ENCODE measurements at places on chromosomes 6 and 20.

GRCh38 chr20:33477386-33478234, 12.3 kb upstream of the CBFA2T2 start:
- DNase-seq = no peak

- DNase-seq = peak; percentile 33
These were observed 10.2 kb downstream of the WFDC3 start for GRCh38 chr20:45781391-45781931.

DNA sequence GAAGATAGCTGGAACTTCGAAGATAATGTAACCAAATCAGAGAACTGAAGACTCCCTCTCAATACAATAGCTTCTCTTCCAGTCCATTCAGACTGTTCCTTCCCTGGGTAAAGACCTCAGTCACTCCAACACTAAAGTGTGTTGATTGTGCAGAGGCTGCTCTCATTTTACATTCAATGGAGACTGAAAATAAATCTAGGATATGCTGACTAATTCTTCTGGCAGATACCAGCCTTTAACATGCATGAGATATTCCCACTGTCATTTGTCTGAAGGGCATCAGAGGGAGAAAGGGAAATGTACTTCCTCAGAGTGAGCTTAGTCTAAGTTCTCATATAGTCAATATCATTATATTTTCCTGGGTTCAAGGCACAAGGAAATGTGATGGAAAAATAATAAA, 166.4 kb upstream of the IRAK1BP1 start:
- DNase-seq = no peak

- DNase-seq = no peak
These were observed 300.5 kb upstream of the SUPT3H start for GRCh38 chr6:45678285-45678607.

- DNase-seq = no peak
These were observed 96.9 kb downstream of the MKKS start for GRCh38 chr20:10336959-10337729.

DNA sequence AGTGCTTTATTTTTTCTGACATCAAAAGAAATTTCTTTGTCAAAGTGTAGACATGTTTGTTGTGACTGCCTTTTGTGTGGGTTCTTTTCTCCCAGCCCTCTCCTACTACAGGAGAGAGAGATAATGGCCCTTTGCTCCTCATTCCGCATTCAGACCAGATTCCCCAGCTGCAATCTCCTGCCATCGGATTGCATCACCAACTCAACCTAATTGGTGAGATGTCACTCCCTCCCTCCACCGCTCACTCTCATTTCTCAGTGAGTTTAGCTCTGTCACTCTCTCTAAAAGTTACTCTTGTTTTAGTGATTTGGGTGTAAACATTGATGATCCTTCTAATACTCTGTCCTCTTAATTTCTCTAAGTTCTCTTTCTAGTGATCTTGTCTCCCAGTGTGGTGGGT, 22.7 kb downstream of the UTRN start:
- DNase-seq = no peak

- DNase-seq = no peak
These were observed 243.9 kb upstream of the RUNX2 start for GRCh38 chr6:45084257-45084656.

- peak; percentile 38 for DNase-seq
These were observed 30.5 kb upstream of the IPCEF1 start for GRCh38 chr6:154386848-154387717.

GRCh38 chr6:90695316-90695715, 108.4 kb upstream of the MAP3K7 start:
- DNase-seq = no peak

DNA sequence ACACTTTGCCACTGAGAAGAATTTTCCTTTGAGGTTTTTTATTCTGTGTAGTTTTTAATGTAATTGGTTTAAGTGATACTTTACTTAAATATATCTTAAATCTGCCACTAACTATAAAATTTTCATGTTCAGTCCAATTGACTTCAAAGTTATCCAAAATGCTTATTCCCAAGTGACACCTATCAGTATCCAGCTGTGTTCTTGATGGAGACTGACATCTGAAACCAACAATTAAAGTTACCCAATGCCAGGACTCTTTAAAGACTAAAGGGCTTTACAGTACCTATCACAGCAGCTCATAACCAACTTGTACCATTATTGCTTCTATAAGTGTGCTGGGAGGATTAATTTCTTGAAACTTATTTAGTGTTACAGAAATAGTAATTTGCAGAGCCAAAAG, 13.8 kb upstream of the EYA4 start:
- no peak for DNase-seq

DNA sequence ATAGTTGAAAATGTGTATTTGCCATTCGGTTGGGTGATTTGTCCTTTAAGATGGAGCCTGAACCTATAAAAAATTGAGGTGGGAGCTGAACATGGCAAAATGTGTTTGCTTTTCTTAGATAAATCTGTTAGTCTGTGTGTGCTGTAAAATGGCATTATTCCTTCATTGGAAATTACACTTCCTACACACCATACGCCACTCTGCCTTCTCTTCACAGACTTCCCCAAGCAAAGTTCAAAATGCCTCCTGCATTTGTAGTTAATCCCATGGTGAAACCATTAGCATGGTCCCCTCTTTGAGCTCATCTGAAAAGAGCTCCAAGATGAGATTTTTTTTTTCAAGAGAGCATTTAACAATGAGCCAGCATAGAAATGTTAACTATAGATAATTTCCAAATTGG, 567 bp downstream of the ADTRP start:
- no peak for DNase-seq

- DNase-seq = no peak
These were observed 618.7 kb downstream of the PKHD1 start for GRCh38 chr6:51468704-51469103.

- no peak for DNase-seq
These were observed 102.0 kb downstream of the LAMP5 start for GRCh38 chr20:9616455-9616805.

DNA sequence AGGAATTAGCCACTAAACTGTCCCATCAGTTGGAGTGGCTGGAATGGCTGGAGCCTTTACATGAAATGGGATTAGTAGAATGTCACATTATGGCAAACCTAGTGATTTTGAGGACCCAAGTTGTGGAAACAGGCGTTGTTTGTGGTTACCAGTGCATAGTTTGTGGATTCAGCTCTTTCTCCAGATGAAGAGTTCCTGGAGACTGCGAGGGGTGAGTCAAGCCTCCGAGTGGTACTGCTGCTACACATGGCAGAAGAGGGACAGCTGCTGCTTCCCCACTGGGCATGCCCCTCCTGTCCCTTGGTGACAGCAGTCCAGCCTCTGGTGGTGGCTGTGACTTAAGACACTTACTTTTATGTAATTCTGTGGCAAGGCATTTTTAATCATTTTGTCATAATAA, 94.2 kb upstream of the SCP2D1 start:
- no peak for DNase-seq
